ENCODE measurements at places on chromosomes 7 and 10.

GRCh38 chr7:44067064-44067951 is 1.9 kb upstream of the PGAM2 start:
- no peak for DNase-seq

- DNase-seq = no peak
Measured at GRCh38 chr10:37952043-37952755, 24.2 kb downstream of the ZNF25 start.

- DNase-seq = no peak
Measured at GRCh38 chr7:151007469-151007898, 16.7 kb downstream of the NOS3 start.

DNA sequence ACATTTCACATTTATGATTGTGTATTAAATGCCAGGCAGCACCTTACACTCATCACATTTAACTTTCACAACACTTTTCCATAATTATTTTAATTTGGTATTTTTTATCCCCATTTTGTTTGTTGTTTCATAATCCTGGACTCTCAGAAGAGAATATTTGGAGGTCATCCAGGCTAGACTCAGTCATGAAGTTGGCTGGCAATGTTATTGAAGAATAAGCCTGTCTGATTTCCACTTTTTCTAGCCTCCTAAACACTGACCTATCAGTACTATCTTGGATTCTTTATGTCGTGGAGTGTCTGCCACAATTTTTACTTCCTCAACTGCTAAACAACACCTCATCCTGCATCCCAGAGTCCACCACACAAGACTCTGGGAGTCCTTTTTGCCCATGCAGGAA is 372.3 kb upstream of the NRP1 start:
- no peak for DNase-seq

DNA sequence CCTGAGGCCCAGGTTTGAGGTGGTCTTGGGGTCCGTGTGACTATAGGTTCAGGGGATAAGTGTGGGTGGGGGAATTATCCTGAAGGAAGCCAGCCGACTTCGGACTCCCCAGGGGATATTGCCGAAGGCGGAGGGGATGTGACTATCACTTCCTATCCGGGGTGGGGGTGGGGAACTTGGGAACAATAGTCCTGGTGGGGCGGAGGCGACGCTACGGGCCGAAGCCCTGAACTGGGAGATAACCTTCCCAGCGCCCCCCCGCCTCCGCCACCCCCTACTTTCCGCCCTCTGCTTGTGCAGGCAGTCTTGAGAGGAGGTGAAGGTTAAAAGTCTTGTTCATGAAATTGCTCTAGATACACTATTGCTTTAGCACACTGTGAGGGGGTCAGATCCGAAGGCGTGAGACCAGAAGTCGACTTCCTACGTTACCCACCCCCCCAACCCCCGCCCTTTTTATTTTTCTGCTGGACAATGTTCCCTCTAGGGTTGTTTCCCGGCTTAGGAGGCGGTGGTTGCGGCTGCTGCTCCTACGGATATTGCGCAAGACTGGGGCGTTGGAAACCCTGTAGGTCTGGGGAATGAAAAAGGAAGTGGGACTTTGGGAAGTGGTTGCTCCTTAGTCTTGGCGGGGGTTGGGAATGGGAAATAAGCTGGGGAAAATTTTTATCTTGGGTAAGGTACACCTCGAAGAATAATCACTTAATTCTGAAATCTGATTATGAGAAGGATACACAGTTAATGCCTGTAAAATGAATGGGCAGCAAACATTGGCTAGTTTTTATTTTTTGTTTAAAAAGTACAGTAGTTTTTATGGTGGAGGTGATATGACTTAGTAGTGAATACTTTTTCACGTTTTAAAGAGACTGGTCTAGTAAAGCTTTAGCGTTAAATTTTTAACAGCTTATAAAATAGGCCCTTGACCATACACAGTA is 1.5 kb downstream of the PTPN12 start:
- DNase-seq = peak; percentile 58

- no peak for DNase-seq
Measured at GRCh38 chr10:68105820-68106219, 3.5 kb upstream of the MYPN start.

DNA sequence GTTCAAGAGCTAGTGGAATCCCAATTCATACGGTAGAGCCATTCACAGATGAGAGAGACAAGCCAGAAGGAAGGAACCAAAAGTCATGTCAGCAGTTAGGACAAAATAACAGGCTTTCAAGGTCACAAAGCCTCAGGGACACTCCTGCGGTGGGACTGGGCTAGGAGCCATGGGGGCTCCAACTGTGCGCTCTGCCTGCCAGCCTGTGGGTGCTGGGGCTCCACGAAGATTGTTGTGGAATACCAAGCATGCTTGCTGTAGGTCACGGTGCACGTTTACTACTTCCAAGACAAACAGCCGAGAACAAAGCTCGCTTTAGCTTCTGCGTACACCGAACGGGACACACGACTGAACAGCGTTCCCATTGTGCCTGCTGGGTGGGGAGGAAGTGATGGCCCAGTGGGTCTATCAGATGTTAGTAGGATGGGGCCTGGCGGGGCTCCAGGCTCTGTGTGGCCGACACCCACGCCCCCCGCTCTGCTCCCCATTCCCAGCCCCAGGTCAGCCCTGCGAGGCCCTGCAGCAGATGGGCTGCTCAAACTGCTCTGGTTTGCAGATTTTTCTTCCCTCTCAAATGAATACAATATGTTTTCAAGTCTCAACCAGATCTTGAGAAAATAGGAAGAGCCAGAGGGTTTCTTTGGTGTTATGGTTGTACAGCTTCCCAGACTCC is 158.9 kb downstream of the EGFR start:
- no peak for DNase-seq

DNA sequence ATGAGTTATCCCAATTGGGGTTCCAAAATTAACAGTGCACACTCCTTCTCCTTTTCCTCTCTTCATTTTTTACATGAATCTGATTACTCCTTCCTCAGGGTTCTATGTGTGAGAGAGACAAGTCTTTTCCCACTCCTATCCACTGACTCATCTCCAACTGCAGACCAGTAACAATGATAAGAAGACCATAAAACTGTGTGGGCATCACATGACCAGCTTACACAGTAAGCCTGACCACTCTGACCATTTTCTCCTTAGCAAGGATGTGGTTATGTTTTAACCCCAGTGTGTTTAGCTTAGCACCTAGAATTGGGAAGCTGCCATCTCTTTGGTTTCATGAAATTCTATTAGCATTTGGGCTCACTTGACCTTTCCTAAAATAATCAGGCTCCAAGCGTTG is 145.0 kb upstream of the CALCR start:
- no peak for DNase-seq

GRCh38 chr7:7793249-7793648 is 74.8 kb upstream of the RPA3 start:
- no peak for DNase-seq

DNA sequence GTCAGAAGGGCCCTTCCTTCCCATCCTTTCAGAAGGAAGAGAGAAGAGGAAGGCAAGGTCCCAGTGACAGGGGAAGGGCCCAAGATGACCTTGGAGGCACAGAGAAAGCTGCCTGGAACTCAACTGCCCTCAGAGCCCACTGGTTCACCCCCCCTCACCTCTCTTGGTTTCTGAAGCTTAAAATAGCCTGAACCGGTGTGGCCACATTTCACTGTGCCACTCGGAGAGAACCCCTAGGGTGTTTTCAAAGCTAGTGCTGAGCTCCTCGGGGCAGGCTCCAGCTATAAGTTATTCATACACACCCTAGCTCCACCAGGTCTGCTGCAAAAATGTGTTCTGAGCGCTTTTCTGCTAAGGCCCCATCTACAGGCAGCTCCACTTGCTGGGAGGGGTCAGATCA is 60.9 kb upstream of the ADRB1 start:
- DNase-seq = no peak

GRCh38 chr7:149605696-149606095 is 108.1 kb upstream of the ZNF746 start:
- DNase-seq = no peak

- no peak for DNase-seq
Measured at GRCh38 chr10:30189238-30189580, 129.8 kb upstream of the JCAD start.

DNA sequence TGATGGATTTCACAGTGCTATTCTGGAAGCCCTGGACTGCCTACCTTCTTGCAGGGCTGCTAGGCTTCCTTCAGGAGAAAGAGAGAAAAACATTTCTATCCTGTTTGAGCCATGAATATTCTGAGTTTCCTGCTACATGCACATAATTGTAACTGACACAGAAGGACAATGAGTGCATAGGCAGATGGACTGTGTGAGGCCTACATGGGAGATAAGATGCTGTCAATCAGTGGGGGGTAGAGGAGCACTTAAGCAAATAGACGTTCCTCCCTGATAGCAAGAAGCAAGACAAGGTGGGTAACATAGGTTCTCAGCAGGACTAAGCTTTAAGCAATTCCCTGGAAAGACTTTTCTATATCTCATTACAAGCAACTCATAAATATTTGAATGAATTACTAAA is 11.6 kb downstream of the ALDH18A1 start:
- no peak for DNase-seq

DNA sequence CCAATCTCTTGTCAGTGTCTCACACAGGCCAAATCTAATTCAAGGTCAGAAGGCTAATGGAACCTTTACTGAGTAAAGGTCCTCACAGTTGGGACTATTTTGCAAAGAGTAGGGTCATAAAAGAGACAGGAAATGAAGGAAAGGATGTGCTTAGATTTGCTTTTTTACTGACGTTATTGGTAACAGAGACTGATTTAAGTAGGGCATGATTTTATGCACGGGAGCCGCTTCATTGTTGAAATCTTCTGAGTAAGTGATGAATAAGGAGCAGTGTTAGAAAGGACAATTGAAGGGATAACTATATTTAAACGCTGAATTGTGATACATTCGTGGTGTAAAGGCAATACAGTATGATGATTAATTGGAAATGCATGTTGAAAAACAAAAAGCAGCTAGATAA is 261.5 kb downstream of the MALRD1 start:
- DNase-seq = no peak

DNA sequence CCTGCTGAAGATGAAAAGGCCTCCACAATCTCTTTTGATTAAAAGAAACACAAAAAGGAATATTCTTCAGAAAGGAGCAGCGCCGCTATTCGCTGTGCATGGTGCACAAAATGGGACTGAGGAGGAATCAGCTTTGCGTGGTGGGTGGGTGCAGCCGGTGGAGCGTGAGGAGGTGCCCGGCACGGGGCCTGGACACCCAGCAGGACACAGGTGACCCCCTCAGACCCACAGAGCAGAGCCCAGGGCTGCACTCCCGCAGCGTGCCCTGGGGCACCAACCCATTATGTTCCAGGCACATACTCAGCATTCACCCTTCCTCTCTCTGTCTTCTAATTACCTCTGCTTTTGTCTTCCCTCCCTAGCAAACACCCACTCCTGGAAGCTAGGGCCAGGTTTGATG is 238.0 kb upstream of the PPP2R2D start:
- DNase-seq = no peak

DNA sequence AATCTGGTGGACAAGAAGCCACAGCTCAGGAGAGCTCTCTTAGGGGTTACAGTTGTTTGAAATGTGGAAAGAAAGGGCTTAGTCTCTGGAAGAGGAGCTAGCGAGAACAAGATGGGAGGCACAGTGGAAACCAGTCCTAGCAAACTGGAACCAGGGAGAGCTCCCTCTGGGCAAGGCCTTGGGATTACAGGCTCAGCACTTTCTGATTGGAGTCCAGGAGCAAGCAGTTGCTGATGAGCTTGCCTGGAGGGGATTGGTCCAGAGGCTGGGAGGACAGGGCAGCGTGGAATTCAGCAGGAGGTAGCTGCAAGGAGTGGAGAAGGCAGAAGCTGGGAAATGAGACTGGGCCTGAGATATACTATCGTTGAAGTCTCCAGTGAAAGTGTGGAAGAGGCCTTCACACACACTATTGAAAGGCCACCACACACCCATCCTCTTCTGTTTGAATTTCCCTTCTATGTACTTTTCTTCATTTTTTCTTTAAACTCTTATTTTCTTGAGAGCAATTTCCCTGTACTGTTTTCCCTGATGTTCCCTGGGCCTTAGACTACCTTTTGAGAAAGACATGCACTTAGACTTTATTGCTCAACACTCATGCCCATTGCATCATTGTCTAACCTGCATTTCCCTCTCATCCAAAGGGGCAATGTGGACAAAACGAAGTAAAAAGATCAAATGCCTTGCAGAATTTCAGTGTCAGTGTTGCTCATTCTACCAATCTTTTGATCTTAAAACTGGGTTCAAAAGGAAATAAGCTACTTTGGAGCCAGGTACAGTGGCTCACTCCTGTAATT is 57.8 kb upstream of the LANCL2 start:
- no peak for DNase-seq

DNA sequence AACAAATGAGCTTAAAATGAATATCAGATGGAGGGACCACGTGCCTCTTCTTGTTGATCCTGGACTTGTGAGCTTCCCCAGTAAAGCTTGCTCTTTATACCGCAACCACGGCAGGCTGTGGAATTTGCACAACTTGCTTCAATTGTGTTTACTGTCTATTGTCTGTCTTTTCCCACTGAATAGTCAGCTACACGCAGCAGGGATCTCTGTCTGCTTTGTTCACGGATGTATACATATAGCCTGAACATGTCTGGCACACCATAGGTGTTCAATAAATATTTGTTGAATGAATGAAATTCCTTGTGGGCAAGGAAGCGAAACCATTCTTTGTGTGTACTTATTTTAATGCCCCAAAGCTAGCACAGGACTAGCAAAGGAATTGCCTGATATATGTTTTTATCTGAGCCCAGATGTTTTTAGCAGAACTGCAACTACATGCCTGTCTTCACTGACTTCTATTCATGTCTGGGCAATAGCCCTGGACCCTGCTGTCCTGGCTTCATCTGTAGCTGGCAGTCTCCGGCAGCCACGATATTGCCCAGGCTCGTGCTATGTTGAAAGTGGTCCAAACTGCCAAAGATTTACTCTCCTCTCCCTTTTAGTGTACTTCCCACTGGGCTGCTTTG is 29.9 kb upstream of the IFRD1 start:
- DNase-seq = peak; percentile 78

DNA sequence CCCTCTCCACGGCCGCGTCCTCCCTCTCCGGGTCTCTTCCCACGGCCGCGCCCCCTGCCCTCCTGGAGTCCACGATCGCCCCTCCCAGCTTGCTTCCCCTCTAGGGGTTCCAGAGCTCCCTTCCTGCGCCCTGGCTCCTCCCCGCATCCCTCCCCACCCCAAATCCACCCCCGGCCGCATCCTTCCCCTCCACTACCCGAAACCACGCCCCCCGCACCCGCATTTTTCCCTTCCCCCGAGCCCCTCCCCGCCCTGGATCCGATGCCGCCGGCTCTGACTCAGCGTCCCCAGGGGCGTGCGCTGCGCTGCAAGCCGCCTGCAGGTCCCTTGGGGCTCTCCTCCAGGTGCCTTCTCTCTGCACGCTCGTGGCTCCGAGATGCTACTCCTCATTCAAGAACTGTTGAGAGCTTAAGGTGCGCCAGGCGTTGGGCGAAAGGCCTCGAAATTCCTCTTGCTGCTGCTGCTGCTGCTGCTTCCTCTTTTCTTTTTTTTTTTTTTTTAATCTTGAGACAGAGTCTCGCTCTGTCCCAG is 372 bp upstream of the TMEM130 start:
- DNase-seq = peak; percentile 35

GRCh38 chr10:116667484-116667883 is 46.7 kb downstream of the PNLIPRP2 start:
- no peak for DNase-seq

- DNase-seq = no peak
Measured at GRCh38 chr7:32583791-32584190, 88.5 kb downstream of the AVL9 start.

GRCh38 chr10:43114743-43115611 is 23.3 kb upstream of the CSGALNACT2 start:
- DNase-seq = no peak

- no peak for DNase-seq
Measured at GRCh38 chr10:60661637-60662036, 116.6 kb upstream of the CDK1 start.

- DNase-seq = no peak
Measured at GRCh38 chr7:149851449-149851848, 13.3 kb downstream of the ZNF862 start.

- DNase-seq = no peak
Measured at GRCh38 chr7:95213809-95214492, 110.4 kb downstream of the PON1 start.
